ENCODE measurements at places on chromosomes 7 and 10.

- no peak for DNase-seq
These were observed 659 bp downstream of the OPTN start for GRCh38 chr10:13100349-13101294.

GRCh38 chr7:93148144-93148543, at the start of gene SAMD9L:
Gene SAMD9L (minus strand): TSS chr7:93148385. CDS start chr7:93135971, 12,414 bp downstream.
- no peak for DNase-seq

GRCh38 chr7:140190588-140190987, 13.8 kb upstream of the KDM7A start:
- DNase-seq = no peak

DNA sequence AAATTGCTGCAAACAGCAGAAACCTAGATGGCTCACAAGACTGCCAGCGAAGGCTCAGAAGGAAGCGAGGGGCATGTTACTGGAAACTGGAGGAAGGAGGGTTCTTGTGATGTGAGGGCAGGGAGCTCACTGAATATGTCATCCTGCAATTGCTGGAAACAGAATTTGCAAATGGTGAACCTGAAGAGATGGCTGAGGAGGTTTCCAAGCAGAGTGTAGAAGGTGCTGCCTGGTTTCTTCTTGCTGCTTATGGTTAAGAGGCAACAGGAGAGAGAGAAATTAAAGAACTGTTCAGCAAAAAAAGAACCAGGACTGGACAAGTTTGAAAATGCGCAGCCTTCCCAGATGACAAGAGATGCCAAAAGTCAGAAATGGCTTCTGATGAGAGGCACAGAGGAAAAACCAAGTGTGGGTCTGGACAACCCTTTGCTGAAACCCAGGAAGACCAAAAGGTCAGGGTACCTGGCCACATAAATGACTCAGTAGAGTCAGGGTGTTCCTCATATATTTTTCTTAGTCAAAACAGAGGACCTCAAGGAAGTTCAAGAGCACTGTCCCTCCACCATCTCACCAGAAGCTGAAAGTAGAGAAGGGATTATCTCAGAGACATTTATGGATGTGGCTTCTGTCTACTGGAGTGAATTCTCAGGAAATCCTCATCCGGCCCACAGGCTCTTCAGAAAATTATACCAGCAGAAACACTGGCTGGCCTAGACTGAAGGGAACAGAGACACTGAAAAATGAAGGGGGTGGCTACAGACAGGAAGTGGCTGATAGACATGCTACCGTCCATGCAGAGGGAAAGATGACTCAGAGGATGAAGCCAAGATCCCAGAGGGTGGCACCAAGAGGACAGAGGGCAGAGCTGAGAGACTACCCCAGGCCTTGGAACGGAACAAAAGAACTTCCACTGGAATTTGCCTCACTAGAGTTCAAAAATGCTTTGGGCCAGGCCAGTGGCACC, 10.1 kb downstream of the PAPOLB start:
- DNase-seq = no peak

GRCh38 chr7:102000123-102000522, 182.7 kb downstream of the CUX1 start:
- DNase-seq = no peak

DNA sequence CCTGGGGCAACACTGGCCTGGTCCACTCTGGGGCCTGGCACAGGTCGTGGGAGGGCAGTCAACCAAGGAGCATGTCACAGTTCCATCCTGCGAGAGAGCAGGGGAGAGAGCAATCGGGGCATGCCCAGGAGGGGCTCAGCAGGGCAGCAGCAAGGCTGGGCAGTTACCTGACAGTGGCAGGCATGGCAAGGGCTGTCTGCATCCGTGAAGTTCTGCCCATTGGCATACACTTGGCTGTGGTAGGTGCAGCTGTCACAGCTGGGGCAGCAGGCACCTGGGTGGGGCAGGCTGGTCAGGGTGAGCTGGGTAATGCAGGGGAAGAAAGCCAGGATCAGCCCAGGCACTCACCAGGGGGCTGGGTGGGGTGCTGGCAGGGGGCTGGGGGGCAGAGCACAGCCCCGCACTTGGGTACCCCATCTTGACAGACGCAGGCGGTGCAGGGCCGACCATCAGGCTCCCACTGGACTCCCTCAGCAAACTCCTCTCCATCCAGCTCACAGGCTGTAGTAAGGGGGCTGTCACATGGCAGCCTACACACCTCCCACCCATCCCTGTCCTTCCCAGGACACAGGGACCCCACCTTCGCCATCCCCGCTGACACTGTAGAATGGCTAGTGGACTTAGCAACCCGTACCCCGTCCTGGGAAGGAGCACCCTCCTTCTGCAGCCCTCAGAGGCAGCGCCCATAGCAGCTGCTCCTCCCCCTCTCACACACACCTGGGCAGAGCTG, 17.8 kb downstream of the KCP start:
- no peak for DNase-seq

DNA sequence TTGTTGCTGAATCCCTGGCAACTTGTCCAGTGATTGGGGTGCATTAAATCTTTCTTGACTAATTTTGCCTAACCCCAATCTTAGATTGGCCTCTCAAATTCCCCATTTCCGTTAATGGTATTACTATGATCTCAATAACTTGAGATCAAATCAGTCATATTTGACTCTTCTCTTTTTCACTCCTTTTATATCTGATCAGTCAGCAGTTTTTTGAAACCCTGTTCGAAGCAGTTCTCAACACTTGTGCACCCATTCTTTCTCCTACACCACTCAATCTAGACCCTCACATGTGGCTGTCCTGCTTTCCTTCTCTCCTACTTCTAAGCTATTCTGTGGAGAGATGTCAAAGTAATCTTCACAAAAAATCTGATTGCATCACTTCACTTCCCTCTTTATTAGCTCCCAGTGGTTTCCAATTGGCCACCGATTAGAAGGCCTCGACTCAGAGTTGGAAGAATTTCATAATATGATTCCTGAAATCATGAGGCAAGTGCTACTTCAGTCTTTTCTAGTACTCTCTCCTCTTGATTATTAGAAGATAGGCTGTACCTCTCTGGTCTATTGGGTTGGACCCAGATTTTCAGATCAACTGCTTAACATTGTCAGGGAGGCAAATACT, 128.9 kb downstream of the ZNF365 start:
- no peak for DNase-seq

- no peak for DNase-seq
These were observed 135.1 kb upstream of the NPS start for GRCh38 chr10:127414024-127414423.

DNA sequence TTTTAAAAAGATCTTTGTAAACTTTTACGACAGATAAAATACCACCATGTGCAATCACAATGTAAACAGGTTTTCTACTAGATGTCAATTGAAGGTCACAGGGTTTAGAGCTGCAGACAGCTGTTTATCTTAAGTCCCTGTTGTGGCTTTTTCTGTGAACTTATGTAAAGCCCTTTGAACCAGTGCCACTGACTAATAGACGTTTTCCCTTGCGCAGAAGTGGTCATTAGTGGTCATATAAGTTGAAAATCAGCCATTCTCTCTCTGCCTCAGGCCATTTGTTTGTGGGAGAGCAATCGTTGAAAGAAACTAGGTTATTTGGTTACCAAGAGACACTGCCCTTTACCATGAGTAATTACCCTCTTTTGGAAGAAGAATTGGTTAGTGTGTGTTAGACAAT, 23.9 kb downstream of the CACNB2 start:
- DNase-seq = no peak

- no peak for DNase-seq
These were observed 344.1 kb downstream of the PHF14 start for GRCh38 chr7:11317766-11318165.

DNA sequence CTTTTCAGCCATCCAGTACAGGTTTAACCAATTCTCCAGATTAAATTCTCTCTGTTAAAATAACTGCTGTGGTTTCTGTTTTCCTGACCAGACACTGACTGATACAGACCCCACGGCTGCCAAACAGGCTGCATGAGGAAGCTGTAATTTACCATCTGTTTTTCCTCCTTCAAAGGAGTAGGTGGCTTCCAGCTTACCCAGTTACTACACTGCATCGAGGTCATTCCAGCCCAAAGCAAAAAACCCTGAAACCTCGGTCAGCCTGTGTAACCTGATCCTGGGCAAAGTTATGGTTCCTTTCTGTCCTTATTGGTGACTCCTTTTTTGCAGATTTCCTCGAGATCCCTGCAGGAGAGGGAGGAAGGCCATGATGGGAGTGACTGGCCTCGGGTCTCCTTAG, 27.9 kb upstream of the LOXL4 start:
- peak; percentile 60 for DNase-seq

- no peak for DNase-seq
These were observed 337.8 kb downstream of the SORCS1 start for GRCh38 chr10:106826716-106827115.

- no peak for DNase-seq
These were observed 4.6 kb downstream of the TECTB start for GRCh38 chr10:112287844-112288243.

GRCh38 chr7:128092221-128092620, 61.0 kb upstream of the LRRC4 start:
- no peak for DNase-seq

DNA sequence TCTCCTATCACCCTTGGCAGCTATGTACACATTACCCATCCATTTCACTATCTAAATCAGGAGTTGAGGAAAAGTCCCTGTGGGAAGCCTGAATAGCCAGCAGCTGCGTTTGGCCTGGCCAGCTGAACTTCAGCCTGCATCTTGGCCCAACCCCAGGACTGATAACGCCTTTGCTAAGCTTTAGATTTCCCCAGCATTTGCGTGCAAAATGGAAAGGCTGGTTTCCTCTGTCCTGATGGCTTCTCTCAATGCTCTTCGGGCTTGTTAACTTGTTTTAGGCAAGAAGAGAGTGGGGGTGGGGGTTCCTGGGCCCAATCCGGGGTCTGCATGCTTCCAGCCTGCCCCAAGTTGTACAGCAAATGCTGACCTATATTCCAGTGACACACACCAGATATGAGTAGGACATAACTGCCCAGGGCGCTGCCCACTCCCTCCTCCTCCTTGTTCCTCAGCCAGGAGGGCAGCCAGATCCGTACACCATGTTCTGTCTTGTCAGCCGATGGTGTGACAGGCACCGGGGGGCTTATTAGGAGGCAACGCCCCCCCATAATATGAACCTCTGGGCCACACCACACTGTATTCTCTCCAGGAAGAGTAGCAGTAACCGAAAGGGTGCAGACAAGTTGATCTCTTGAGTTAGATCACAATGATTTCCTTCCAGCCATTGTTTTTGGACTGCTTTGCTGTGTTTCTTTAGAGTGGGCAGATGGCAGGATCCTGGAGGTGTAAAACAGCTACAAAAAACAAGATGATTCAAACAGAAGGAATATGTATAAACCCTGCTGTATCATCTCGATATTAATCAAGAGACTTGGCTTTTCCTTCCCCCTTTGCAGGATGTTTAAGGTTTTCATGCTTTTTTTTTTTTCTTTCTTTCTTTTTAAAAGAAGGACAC, 339.0 kb downstream of the RNLS start:
- no peak for DNase-seq

- DNase-seq = no peak
These were observed 250.6 kb downstream of the C7orf25 start for GRCh38 chr7:42661312-42661711.

- DNase-seq = no peak
These were observed 45.0 kb downstream of the JAKMIP3 start for GRCh38 chr10:132110713-132111112.

GRCh38 chr10:3290550-3290949, 118.0 kb upstream of the PITRM1 start:
- DNase-seq = no peak
